ENCODE measurements at places on chromosomes 2 and 18. TPM values are rescaled to one million over a fixed set of nuclear protein-coding genes. Genes with fewer than 3 reads are reported as not detected.

Gene AFF3
- 7.8 TPM for polyA plus RNA-seq

Gene GALNT13
- under 0.01 TPM for polyA plus RNA-seq

Gene CRYBA2
- 1.4 TPM for polyA plus RNA-seq

Gene NEU4
- polyA plus RNA-seq = 16.3 TPM

Gene VWC2L
- polyA plus RNA-seq = not detected

DNA sequence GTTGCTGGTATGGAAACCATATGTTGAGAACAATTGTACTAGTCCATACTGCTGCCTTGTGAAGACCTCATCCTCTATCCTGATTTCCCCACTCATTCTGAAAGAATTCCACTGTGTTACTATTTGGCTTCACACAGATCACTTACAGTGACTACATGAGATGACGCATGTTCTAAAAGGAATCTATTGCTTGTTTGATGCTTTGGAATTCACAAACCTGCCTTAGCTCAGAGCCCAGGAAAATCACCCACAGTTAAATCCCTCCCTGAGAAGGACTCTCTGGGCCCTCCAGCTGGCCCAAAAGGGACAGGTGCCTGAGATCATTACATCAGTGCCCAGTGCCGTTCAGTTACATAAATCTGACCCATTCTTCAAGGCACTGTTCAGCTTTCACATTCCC lies 45.3 kb downstream of the KLHL29 start:
- no peaks in the 10 kb centered on the region for H3K36me3 ChIP-seq
- H3K27ac ChIP-seq = peak overlapping the region; percentile 89
- peaks cover 59% of the 10 kb centered on the region for H3K4me1 ChIP-seq
- no peak for DNase-seq
- H3K4me3 ChIP-seq = no peak overlapping the region

DNA sequence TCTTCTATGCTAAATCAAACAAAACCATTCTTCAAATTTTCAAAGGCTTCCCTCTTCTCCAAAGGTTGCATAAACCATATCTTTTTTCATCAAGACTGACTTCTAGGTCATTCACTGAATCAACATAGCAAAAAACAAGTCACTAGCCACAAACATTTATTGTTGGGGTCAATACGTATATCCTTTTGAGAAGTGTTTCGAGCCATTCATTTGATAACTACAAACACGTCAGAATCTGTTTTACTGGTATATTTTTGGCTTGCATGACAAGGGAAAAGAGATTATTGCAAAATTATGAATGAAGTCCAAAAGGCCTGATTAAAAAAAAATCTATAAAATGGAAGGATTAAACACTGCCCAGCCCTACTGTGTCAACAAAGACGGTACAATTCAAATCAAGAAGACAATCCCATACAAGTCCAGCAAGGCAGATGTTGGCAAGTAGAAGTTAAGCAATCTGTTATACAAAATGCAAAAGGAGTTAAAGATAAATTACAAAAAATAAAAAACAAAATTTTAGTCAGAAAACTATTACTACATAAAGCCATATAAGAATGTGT lies 222.4 kb downstream of the SRBD1 start:
- no peak overlapping the region for H3K27ac ChIP-seq
- no peak overlapping the region for H3K4me3 ChIP-seq
- H3K4me1 ChIP-seq = no peaks in the 10 kb centered on the region
- no peaks in the 10 kb centered on the region for H3K27me3 ChIP-seq
- peaks cover 15% of the 10 kb centered on the region for H3K36me3 ChIP-seq
- DNase-seq = no peak

- no peak overlapping the region for H3K27ac ChIP-seq
- H3K36me3 ChIP-seq = no peaks in the 10 kb centered on the region
- H3K4me1 ChIP-seq = no peaks in the 10 kb centered on the region
- no peaks in the 10 kb centered on the region for H3K27me3 ChIP-seq
- no peak overlapping the region for H3K4me3 ChIP-seq
- DNase-seq = no peak
These were observed 211.6 kb downstream of the EN1 start for GRCh38 chr2:118635891-118636290.

GRCh38 chr2:34403512-34403911 lies 804.4 kb upstream of the FAM98A start:
- H3K36me3 ChIP-seq = no peaks in the 10 kb centered on the region
- H3K4me1 ChIP-seq = no peaks in the 10 kb centered on the region
- H3K27ac ChIP-seq = no peak overlapping the region
- no peaks in the 10 kb centered on the region for H3K27me3 ChIP-seq
